K562 (cell line): ENCODE measurements at places on chromosomes 6 and 20. TPM values are rescaled to one million over a fixed set of nuclear protein-coding genes. Genes with fewer than 3 reads are reported as not detected.
A peak's percentile ranks its signal among the peaks of the same experiment; 100 is the strongest.

MAFB gene
- total RNA-seq: 0.04 and 0.09 TPM in 2 replicates

BHLHE23 gene
- total RNA-seq: not detected in 2 replicates

NKX2-4 gene
- not detected in 2 replicates for total RNA-seq

PDCD2 gene
- 276 and 291 TPM in 2 replicates for total RNA-seq

UBE2C gene
- total RNA-seq: 1.5 and 1.7 TPM in 2 replicates

SGK2 gene
- total RNA-seq: 0.20 and 0.31 TPM in 2 replicates

RSPH9 gene
- not detected in 2 replicates for total RNA-seq

DNA sequence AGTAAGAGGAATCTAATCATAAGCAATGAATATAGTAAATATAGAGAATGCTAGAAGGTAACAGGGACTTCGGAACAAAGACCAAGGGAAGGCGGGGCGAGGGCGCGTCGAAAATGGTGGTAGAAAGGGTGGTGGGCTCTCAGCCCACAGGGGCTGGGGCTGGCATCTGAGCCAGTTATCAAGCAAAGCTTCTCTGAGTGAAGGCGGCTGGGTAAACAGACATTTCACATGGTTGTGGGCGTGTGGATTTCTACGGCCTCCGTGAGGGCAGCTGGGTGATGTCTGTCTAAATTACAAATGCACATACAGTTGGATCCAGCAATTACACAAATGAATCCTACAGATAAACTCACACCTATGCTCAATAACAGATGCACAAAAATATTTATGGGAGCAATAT is 56.6 kb downstream of the TOX2 start:
- no peak for DNase-seq

GRCh38 chr20:1526896-1527295 is 30.6 kb downstream of the SIRPD start:
- no peak for DNase-seq

GRCh38 chr6:30130887-30131862 is 4.8 kb upstream of the TRIM40 start:
- DNase-seq: peak; percentile 89

- no peak for DNase-seq
Observed at GRCh38 chr20:5570452-5570851, 179.7 kb upstream of the SHLD1 start.
